ENCODE measurements at places on chromosomes 2 and 18.

DNA sequence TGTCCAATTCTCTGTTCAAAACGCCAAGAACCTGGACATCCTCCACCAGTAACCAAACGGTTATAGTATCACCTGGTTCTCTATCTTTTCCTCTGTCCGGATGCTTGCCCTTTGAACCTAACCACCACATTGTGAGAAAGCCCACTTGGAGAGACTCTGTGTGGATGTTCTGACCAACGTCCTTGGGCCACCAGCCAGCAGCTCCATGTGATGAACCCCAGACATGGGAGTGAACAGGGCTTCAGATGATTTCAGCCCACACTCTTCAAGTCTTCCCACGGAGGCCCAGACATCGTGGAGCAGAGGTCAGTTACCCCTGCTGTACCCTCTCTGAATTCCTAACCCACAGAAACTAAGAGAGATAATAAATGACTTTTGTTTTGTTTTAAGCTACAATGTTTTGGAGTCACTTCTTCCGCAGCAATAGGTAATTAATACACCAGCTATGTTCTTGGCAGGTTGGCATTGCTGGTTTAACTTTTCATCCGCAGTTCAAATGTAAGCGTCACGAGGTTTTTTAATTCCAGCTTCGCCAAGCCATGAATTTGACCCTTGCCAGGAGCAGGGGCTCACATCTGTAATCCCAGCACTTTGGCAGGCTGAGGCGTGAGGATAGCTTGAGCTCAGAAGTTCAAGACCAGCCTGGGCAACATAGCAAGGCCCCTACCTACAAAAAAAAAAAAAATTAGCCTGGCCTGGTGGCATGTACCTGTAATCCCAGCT is 36.1 kb upstream of the ZNF532 start:
- no peak for DNase-seq

- DNase-seq = no peak
These were observed 242.1 kb downstream of the DYSF start for GRCh38 chr2:71695235-71696120.

- no peak for DNase-seq
These were observed 105.5 kb upstream of the DTNA start for GRCh38 chr18:34604591-34604990.

- DNase-seq = no peak
These were observed 4.7 kb downstream of the MGAT4A start for GRCh38 chr2:98726205-98726604.

DNA sequence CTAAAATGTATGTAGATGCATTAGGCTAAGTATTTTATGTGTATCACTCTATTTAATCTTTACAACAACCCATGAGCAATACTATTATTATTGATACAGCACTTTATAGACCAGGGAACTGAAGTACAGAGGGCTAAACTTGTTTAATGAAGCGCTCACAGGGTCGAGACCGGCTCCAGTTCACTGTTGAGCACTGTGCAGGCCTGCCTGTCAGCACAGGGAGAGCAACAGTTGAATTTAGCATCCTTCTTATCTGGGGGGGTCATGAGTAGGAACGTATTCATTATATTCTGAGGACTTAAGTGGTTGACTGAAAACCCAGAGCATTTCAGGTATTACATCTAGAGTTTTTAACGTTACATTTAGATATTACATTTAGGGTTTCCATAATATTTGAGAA is 120.1 kb downstream of the PLCL1 start:
- no peak for DNase-seq

GRCh38 chr2:74562126-74562775 is 7.7 kb downstream of the DOK1 start:
- DNase-seq = no peak

DNA sequence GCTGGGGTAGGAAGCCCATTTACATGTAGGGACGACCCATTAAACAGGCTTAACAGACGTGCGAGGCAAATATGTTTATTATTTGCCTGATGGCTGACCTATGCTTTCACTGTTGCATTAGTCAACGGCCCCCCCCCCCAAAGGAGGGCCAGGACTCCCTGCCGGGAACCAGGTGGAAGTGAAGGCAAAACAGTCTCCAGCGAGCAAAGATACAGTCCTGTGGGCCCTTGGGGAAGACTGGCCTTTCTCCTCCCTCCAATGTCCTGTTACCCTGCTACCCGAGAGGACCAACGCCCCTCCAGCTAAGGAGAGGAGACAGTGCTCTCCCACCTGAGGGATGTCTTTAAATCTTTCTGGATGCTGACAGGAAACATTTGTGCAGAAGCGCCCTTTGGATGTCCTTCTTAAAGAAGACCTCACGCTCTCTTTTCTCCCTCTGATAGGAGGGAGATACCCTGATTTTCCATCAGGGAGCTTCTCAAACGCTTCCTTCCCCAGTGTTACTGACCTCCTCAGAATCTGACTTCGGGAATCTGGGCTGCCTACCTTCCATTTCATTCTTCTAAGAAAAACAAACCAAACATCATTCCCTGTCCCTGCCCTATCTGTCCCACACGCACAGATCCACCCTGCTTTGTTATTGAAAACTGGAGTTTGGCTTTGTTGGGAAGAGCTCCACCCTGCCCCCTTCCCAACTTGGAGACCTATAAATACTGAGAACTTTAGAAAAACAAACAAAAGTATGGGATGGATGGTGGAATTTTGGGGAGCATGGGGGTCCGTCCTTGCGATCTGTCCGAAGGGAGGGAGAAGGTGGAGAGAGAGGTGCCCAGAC is 135.9 kb upstream of the SIX3 start:
- no peak for DNase-seq

GRCh38 chr2:233413559-233414272 is 59.4 kb downstream of the DGKD start:
- no peak for DNase-seq

DNA sequence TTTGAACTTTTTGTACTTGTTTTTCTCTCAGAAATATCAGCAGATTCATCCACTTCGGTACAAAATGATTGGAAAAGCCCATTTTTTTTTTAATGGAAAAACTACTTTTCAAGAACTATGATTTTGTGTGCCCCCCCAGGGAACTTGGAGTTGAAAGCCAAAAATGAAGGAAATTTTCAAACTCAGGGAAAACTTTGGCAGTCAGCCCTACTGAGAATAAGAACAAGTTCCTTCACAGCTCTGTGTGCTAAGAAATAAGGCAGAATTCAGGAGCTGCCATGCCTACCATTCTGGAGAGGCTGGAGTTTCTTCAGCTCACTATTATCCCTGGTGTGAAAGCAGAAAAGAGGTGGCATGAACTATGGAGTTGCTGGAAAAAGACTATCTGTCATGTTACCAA is 226.0 kb upstream of the SLC35G4 start:
- no peak for DNase-seq

GRCh38 chr2:138787053-138787666 is 7.0 kb upstream of the NXPH2 start:
- DNase-seq = peak; percentile 18

DNA sequence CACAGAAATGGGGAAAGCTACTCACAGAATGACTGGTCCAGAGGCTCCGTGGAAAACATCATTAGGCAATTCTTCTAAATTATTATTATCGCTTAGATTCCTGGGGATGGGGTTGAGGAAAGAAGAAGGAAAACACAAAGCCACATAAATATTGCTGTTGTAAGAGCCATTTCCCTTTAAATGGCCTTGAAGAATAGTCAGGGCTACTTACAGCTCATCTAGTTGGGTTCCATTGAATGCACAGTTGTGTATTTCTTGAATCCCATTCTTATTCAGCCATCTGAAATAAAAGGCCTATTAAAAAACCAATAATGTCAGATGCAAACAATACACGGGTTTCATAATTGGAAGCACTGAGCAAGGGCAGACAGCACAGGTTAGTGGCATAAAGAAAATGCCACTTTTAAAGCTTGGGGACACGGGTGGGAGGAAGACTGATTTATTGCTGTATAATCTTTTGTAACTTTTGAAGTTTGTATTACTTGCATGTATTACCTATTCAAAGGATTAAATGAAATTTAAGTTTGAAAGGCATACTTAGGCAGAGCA is 171.4 kb downstream of the FSHR start:
- DNase-seq = no peak

- DNase-seq = peak; percentile 60
These were observed 411.7 kb downstream of the DSEL start for GRCh38 chr18:67104700-67105284.

- DNase-seq = no peak
These were observed 7.8 kb upstream of the MYCN start for GRCh38 chr2:15932394-15933183.

DNA sequence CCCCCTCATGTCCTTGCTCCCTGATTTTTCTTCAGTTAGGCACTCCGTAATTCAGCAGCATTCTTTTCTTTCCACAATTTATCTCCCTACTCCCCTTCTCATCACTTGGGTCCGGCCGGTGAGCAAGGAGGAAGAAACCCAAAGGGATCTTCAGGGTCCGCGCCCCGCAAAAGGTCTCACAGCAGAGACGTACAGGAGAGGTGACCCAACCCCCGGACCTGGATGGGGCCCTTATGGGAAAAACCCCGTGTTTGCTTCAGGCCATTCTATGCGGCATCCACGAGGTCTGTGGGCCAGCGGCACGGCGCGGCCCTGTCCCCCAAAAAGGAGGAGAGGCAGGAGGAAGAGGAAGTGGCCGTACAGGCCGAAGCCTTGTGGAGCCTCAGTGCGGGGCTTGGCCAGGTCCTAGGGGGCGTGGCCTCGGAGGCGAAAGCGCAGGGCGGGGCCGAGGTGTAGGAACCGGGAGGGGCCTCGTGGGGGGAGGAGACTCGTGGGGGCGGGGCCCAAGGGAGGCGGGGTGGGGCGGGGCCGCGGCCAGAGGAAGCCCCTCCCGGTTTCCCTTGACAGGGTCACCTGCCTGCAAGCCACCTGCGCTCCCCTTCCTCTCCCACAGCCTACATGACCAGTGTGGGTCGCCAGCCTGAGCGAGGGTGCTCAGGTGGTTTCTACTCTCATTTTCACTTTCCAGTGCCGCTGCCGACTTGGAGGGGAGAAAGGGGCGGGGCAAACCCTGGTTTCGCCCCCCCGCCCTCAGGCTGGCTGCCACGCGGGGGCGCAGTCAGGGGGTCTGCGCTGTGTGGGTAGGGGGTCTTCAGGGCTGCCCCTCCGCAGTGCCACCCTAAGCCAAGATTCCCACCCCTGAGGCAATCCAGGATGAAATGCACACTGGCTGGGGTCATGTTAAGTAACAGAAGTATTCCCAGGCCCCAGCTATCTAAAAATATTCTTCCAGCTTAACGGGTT is 156.4 kb upstream of the XPO1 start:
- peak; percentile 80 for DNase-seq

DNA sequence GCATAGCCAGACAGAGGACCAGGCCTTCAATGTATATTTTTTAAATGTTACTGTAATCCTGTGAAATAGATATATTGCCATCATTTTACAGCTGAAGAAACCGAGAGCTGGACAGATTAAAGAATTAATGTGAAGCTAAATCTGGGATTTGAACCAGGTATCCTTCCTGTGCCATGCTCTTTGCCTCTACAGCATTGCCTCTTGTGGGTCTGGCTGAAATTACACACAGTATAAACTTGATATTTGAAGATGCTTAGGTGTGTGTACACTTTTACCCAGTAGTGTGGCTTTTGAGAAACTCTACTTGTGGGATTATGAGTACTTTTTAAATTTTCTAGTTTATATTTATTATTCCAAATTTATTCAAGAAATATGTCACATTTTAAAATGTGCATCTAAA is 264.5 kb downstream of the CNTNAP5 start:
- DNase-seq = no peak

- DNase-seq = no peak
These were observed 94.5 kb upstream of the UPP2 start for GRCh38 chr2:158006961-158007719.

GRCh38 chr2:104859766-104860450 is 6.0 kb downstream of the POU3F3 start:
- no peak for DNase-seq

DNA sequence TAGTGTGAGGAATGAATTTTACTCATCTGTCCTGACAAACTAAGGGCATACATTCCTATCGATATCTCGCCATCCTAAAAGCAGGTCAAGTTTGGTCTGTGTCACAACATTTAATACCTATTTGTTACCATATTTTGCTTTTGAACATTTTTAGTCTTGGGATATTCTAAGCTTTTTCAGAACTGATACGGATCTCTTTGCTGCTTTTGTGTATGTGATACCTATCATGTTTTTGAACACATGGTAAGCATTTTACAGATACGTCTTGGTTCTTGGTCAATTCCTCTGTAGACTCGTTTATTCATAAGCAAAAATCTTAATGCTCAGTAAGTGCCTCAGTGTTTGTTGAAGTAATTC is 592 bp downstream of the ZNF397 start:
- DNase-seq = no peak

DNA sequence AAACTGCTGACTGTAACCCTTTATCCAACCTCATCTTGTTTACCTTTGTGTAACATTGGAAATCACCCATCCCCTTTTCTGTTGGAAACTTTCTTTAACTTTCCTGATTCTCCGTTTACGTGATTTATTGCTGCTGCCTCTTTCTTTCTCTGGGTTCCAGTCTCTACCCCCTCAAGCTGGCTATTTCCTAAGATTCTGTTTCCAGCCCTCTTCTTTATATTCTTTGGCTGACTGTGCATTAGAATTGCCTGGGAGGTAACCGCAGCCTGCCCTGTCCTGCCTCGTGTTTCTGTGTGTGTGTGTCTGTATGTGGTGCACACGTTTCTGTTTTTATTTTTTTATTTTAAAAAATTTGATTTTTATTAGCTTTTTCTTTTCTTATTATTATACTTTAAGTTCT is 229.2 kb downstream of the PLCL1 start:
- DNase-seq = no peak

- DNase-seq = no peak
These were observed 120.6 kb upstream of the SP3 start for GRCh38 chr2:174085781-174086180.

GRCh38 chr2:177541258-177541991 is 148.9 kb downstream of the AGPS start:
- no peak for DNase-seq

- DNase-seq = no peak
These were observed 124.2 kb downstream of the GALR1 start for GRCh38 chr18:77373730-77374445.

DNA sequence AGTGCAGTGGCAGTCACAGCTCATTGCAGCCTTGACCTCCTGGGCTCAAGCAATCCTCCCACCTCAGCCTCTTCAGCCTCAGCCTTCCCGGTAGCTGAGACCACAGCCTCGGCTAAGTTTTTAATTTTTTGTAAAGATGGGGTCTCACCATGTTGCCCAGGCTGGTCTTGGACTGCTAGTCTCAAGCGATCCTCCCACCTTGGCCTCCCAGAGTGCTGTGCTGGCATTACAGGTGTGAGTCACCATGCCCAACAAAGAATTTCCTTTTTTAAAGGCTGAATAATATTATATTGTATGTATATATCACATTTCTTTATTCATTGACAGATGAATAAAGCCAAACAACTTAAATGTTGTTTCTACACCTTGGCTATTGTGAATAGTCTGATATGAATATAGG is 42.5 kb downstream of the MOB4 start:
- no peak for DNase-seq

- no peak for DNase-seq
These were observed 2.3 kb downstream of the OBSL1 start for GRCh38 chr2:219569041-219569440.

DNA sequence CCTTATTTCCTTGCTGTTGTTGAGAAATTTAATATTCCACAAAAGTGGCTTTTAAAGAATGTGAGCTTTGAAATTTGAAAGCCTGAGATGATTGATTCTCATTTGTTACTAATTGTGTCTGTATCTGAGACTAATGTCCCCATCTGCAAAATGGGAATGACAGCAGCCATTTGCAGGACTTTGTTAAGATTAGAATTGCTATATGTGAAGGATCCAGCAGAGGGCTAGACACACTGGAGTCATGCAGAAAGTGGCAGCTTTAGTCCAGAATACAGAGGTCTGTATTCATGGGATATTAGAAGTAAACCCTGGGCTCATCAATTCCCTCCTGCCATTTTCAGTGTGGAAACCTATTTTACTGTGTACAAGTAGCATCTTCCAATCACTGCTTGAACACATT is 296.5 kb upstream of the GYPC start:
- no peak for DNase-seq

Measured in fibroblast of the conjunctiva (primary cell).